T-helper 2 cell treated with Interferon-gamma antibody and Interleukin-4, amounts not matched to agents 5 μg/mL and 100 μg/mL, for 36 hours (primary cell): ENCODE measurements at places on chromosomes 2 and 18.

GRCh38 chr2:85662899-85663593 is 5.0 kb downstream of the SFTPB start:
- DNase-seq = no peak

DNA sequence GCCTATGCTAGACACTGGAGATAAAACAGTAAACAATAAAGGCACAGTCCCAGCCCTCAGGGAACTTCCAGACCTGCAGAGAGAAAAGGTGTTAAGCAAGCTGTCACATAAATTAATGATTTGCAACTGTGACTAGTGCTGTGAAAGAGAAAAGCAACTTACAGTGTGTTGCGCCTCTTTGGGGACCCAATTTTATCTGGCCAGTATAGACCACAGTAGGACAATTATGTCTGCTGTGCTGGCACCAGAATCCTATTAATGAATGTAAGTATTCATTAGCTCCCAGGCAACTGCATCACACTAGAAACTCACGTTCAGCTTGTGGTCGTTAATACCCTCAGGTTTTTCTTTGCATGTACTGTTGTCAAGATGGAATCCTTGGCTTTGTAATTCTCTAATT is 55.3 kb upstream of the CHST9 start:
- no peak for DNase-seq

- no peak for DNase-seq
Measured at GRCh38 chr18:49169037-49169521, 218.3 kb upstream of the SMAD7 start.

DNA sequence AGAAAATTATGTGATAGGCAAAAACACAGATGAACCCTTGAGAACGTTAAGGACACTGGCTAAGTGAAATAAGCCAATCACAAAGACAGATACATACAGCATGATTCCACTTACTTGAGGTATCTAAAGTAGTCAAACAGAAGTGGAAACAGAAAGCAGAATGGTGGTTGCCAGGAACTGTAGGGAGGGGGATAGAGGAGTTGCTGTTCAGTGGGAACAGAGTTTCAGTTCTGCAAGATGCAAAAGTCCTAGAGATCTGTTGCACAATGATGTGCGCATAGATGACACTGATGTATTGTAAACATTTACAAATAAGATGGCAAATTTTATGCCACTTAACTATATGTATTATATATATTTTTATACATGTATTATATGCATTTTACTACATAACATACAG is 59.7 kb downstream of the POLE4 start:
- no peak for DNase-seq

GRCh38 chr2:101963198-101963597 is 28.6 kb upstream of the IL1R2 start:
- DNase-seq = no peak
